Stimulated activated CD8-positive, alpha-beta memory T cell treated with anti-CD3 and anti-CD28 coated beads, Interleukin-15, amount 100 ng/mL, for 48 hours (primary cell): ENCODE measurements at places on chromosomes 1 and 21.

- no peak for DNase-seq
Observed at GRCh38 chr21:33767236-33767635, 124.9 kb downstream of the ITSN1 start.

GRCh38 chr1:5435414-5435813 is 556.8 kb downstream of the NPHP4 start:
- DNase-seq, result no peak

DNA sequence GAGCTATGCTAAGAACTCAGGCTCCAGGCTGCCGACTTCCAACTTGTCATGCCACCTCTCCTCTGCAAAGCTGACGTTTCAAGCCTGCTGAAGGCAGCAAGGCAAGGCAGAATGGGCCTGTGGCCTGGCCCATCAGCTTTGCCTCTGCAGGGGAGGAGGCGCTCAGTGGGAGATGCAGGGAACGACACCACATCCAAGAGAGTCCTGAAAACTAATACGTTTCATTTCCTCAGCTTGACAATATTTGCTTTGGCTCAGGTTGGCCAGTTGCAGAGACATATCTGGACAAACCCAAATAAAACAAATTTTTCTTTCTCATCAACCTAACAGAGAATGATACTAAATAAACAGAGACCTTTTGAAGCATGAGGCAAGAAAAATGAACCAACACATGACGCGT is 35.3 kb downstream of the BEND5 start:
- no peak for DNase-seq

GRCh38 chr1:37085393-37085792 is 51.1 kb upstream of the GRIK3 start:
- DNase-seq, result no peak

- DNase-seq, result no peak
Observed at GRCh38 chr1:186027621-186028020, 293.4 kb downstream of the HMCN1 start.

- DNase-seq, result no peak
Observed at GRCh38 chr1:168742994-168743650, 14.1 kb upstream of the DPT start.

- no peak for DNase-seq
Observed at GRCh38 chr1:108610073-108610472, 50.2 kb downstream of the EEIG2 start.

DNA sequence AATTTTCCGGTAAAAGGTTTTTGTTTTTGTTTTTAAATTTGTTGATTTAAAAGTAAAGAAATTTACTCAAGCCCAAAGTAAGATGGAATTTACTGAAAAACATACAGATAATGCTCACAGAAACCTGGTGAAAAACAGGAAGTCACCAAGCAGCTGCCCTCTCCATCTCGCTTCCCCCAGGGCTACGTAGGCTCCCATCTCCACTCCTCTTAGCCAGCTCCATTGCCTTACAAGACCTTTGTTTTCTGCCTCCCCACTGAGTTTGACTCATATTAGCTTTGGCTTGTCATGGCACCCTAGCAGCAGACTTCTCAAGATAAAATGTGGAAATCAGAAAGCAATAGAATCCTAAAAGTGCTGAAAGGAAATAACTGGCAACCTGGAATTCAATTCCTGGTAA is 57.9 kb downstream of the PHTF1 start:
- no peak for DNase-seq

GRCh38 chr1:35285771-35286606 is 17.5 kb downstream of the ZMYM4 start:
- DNase-seq, result no peak

DNA sequence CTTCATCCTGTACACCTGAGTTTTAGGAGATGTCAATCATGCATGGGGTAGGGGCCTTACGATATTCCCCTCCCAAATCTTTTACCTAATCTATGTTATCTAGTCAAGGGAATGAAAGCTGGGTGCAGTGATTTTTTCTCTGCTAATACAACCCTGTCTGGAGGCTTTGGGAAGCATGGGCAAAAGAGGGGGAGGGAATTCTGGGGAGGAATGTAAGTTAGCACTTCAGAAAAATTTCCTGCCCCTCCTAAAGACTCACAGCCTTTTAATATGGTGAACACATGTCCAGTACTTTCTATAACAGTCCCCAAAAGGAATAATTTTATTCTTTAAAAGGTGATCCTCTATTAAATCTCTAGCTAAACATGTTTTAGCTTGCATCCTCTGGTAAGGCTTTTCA is 25.6 kb upstream of the PRELP start:
- DNase-seq, result no peak

DNA sequence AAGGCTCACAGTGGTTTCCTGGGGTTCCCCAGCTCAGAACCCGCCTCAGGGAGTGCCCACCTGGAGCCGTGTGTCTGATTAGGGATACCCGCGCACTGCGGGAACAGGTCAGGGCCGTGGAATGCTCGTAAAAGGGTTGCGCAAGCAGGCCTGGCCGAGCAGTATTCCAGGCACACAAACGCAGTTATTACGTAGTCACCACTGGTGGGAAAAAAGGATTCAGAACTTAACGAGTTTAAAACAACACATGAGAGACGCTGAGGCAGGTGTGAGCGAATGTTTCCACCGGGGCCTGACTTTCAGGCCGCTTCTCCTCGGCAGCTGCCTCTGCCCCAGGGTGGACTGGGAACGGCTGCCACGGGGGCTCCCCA is 18.2 kb downstream of the PLCH2 start:
- no peak for DNase-seq

DNA sequence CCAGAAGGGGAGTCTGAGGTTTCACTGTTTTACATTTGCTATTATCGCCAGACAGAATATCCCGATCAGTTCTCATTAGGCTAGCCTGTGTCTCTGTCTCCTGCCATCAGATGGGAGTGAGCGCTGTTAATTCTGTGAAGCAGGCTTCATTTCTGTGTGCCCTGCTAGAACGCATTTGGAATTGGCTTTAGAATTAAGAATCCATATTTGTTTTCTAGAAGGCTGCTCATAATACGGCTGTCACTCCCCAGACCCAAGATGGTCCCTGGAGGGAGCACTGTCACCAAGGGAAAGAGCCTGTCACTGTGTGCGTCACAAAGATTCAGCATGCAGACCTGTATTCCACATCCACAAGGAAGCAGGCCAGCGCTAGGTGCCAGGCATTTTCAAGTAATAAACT is 49.2 kb downstream of the CASQ2 start:
- no peak for DNase-seq

GRCh38 chr1:20390589-20391331 is 95.2 kb downstream of the CAMK2N1 start:
- DNase-seq, result no peak

- no peak for DNase-seq
Observed at GRCh38 chr1:109644670-109645069, 11.2 kb upstream of the GSTM4 start.

- no peak for DNase-seq
Observed at GRCh38 chr21:37704751-37705150, 211.5 kb downstream of the KCNJ6 start.

GRCh38 chr1:7227654-7228053 is 442.4 kb downstream of the CAMTA1 start:
- DNase-seq, result no peak

- no peak for DNase-seq
Observed at GRCh38 chr1:42336978-42337377, 1.9 kb upstream of the FOXJ3 start.

- no peak for DNase-seq
Observed at GRCh38 chr21:21183092-21183491, 184.9 kb downstream of the NCAM2 start.
